ENCODE measurements at places on chromosomes 6 and 20. TPM values are rescaled to one million over a fixed set of nuclear protein-coding genes. Genes with fewer than 3 reads are reported as not detected.
A peak's percentile ranks its signal among the peaks of the same experiment; 100 is the strongest.

C20orf144 gene
- not detected for total RNA-seq

TFAP2C gene
- 7.2 TPM for total RNA-seq

SMLR1 gene
- total RNA-seq, result not detected

MUCL3 gene
- total RNA-seq, result not detected

PBOV1 gene
- total RNA-seq, result not detected

BPIFA1 gene
- total RNA-seq, result not detected

DSP gene
- total RNA-seq, result 0.02 TPM

HUS1B gene
- total RNA-seq, result 2.1 TPM

PROKR2 gene
- total RNA-seq, result not detected

PSORS1C1 gene
- total RNA-seq, result 0.06 TPM

DNA sequence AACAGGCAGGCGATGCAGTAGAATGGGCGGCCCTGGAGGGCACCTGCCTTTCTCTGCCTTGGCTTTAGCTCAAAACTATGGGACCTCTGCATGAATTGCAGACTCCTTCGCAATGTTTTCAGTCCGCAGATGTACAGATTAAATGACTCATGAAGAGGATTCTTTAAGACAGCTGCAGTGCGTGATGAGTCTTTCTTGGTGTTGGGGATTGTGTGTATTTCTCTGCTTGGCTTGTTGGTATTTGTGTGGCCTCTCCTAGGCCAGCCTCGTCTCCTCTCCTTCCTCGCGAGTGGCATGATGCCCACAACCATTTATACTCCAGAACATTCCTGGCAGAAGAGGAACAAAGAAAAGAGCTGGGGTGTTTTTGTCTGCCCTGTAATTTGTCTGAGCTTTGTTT, 110.6 kb downstream of the SYNDIG1 start:
- no peak for DNase-seq

DNA sequence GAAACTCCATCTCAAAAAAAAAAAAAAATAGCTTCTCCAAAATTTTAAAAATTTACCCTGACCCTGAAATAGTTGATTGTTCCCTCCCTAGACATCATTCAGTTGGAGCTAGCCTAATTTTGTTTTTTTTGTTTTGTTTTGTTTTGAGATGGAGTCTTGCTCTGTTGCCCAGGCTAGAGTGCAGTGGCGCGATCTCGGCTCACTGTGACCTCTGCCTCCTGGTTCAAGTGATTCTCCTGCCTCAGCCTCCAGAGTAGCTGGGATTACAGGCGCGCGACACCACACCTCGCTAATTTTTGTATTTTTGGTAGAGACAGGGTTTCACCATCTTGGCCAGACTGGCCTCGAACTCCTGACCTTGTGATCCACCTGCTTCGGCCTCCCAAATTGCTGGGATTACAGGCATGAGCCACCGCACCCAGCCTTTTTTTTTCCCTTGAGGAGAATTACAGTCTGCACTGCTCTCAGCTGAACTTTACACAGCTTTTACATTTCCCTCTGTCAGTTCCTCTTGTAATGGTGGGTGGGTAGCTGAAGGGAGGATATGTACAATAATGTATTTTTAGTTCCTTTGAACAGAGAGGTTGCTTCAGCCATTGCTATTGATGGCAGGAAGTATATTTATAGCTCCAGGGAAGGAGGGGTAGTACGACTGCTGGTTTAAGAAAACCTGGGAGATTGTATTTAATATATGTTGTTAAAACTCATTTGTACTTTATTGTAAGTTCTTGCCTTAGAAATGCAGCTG, 27.7 kb downstream of the PTPRA start:
- no peak for DNase-seq

DNA sequence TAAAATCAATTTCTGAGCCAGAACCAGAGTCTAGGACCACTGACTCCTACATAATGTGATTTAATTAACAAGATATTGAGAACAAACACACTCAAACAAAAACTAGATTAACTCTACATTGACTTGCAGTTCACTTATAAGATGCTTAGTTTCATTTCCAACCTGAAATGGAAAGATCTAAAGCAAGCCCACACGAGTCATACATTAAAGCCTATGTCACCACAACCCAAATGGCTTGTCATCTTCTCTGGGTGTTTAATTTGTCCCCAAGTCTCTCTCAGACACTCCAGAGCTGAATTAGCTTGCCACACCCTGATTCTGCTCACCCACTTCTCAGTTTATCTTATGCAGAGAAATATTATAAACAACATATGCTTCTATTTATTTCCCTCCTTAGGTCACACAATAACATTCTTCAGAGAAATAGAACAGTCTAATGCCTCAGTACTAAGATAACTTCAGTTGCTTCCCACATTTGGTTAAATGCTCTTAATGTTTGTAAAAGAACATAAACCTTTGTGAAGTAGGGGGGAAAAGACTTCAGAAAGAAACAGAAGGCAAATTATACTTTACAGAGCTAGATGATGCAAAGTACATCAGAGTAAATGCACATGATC, 8.8 kb upstream of the FBXO30 start:
- no peak for DNase-seq

DNA sequence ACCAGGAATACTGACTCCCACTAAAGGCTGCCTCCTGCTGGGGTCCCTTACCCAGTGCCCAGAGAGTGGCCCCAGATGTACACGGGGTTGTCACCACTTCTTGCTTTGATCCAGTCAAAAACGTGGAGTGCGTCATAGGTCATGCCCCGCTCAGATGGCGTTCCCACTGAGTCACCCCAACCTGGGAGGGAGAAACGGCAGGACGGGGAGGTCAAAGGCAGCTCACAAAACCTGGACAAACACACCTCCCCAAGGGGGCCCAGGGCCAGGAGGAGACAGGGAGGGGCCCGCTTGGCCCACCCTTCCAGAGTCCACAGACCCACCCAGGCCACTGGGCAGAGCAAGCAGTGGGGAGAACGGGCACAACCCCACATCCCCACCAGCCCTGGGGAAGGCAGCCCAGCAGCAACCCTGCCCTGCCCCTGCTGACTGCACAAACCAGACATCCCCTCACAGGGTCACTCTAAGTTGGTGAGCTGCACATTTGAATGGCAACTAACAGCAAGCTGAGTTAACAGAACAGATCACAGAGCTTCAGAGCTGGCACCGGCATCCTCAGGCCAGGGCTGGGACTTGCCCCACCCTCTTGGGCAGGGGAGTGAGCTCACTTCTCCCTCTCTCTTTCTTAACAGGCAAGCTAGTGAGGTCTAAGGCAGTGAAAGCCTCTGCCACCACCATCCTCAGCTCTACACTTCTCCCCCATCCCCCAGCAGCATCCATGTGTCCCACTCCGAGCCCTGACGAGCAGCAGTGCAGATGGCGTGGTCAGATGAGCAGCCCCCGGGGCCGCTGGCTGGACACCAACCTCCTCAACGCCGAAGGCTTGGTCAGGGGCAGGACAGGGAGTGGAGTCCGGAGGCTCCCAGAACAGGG, 61.7 kb downstream of the PYGB start:
- DNase-seq, result peak; percentile 93

- DNase-seq, result no peak
These were observed 118.4 kb downstream of the BTBD3 start for GRCh38 chr20:12036142-12036541.

- no peak for DNase-seq
These were observed 126.4 kb upstream of the BTBD3 start for GRCh38 chr20:11791316-11791715.

DNA sequence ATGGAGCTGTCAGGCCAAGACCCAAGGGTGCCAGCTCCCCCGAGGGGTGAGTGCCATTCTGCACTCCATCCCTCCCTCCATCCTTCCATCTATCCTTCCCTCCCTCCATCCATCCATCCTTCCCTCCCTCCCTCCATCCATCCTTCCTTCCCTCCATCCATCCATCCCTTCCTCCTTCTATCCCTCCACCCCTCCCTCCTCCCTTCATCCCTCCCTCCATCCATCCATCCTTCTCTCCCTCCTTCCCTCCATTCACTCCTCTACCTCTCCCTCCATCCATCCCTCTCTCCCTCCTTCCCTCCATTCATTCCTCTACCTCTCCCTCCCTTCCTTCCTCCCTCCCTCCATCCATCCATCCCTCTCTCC, 41.3 kb upstream of the MRGBP start:
- no peak for DNase-seq

DNA sequence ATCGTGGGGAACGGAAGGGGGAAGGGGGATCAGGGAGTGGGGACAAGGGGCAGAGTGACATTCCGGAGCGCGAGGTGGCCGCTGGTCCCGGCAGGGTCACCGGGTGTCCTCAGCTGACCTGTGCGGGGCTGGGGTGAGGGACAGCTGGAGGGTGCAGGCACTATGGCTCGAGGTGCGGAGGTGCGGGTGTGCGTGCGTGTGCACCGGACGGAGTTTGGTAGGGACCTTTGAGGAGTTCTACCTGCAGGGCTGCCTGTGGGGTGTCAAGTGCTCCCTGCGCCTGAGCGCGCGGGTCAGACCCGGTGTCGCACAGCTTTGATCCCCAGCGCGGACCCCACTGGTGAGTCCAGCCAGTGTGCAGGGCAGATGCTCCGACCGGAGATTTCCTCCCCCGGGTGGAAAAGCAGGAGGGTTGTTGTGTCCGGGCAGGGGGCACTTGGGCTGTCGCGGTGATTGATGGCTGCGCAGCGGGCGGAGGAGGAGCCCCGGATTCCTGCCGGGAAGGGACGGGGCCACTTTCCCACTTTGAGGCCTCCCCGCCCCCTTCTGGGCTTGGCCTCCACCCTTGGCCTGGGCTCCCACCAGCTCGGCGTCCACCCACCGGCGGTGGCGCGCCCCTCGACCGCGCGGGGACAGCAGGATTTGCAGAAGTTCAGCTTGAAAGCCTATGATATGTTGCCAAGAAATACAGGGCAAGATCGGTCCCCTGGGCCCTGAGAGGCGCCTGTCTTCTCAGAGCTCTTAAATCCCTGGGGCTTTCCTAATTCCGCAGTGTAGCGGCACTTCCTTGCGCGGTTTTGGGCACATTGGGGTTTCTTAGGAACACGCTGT, 658 bp downstream of the RIN2 start:
- peak; percentile 53 for DNase-seq

GRCh38 chr6:46420921-46421638, 70.2 kb downstream of the RCAN2 start:
- DNase-seq, result no peak

DNA sequence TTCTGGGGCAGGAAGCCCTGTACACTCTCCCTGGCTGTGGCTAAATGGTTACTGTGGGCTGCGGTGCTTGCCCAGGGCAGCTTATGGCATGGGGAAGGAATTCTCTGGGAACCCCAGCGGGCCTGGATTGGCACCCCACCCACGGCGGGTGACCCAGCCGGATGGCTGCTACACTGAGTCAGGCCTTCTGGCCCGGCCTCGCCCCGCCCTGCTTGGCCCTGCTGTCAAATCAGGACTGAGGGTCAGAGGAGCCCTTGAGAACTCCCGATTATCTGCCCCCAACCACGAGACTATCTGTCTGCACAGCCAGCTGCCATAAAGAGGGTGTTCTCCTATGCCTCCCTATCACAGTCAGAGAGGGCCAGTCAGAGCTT, 7.3 kb upstream of the ITPR3 start:
- DNase-seq, result no peak

- DNase-seq, result no peak
These were observed 435.0 kb downstream of the HAO1 start for GRCh38 chr20:7505152-7505834.

DNA sequence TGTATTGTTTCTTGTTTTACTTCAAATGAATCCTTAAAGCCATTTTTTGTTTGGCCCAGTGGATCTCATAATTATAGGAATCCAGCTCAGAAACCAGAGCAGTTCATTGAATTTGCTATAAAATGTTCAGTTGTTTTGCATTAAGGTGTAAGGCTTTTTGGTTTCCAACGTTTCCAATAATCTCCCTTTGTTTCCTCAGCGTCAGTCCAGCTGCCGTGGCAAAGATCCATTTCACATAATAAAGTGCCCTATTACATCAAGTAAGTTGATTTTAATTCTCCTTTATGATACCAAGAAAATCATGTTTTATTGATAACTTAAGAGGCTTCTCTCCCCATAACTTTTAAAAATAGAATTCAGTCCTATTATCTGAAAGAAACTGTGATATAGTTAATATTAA, 472.6 kb downstream of the UTRN start:
- no peak for DNase-seq

- no peak for DNase-seq
These were observed 21.3 kb downstream of the CEP85L start for GRCh38 chr6:118630067-118630466.

DNA sequence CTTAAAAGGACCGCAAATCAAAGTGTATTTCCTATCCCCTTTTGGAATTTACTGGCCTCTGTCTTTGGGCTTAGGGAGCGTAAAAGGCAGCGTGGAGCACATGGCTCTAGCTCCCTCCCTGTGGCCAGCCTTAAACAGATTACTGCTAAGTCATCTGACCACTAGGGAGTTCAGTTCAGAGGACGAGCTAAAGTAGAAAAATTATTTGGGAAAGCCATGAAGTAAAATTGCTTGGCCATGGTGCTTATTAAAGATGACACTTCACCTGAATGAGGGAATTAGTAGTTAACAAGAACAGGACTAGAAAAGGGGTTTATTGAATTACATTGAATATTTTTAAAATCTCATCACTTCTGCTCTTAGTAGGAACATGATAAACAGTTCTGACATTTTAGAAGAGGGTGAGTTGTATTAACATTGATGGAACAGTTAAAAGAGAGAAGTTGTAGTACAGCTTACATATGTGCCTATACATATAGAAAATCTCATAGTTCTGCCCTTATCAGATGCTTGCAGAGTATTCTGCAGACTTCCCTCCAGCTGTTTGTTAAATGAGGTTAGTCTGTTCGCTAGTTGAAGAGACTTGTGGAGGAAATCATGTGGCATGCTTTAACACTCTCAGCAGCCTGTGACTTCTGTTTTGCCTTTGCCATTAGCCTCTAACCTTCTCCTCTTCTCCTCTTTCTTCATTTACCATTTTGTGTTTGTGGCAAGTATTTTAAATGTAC, 31.2 kb upstream of the MAPK13 start:
- DNase-seq, result no peak

Measured in H4 (cell line).